ENCODE measurements at places on chromosomes 13 and 19. TPM values are rescaled to one million over a fixed set of nuclear protein-coding genes. Genes with fewer than 3 reads are reported as not detected.

Gene BRME1
- total RNA-seq: 1.2 TPM

DNA sequence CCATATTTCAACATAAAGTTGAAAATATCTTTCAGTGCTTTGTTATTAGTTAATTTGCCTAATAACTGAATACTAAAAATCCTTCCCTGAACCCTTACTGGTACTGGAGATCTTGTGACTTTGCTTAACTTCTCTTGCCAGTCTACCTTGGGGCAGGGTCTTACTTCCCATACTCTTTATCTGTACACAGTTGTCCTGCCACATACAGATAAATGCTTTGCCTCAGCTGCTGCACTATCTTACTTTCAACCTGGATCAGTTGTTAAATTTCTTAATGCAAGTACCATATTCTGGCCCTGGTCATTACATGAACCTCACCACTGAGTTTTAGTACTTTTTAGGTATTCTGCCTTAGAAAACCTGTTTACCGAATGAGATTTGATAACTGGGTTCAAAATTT, 107.6 kb downstream of the PIBF1 start:
- H3K4me1 ChIP-seq: no peaks in the 10 kb centered on the region
- H3K36me3 ChIP-seq: no peaks in the 10 kb centered on the region
- H3K27me3 ChIP-seq: no peaks in the 10 kb centered on the region
- DNase-seq: no peak
- H3K4me3 ChIP-seq: no peak overlapping the region
- no peak overlapping the region for H3K27ac ChIP-seq

Gene SELENOV
- not detected for total RNA-seq

Gene IGFL3
- not detected for total RNA-seq

- H3K4me3 ChIP-seq: no peak overlapping the region
- H3K4me1 ChIP-seq: no peaks in the 10 kb centered on the region
- H3K36me3 ChIP-seq: no peaks in the 10 kb centered on the region
- DNase-seq: peak; percentile 22
- H3K27me3 ChIP-seq: no peaks in the 10 kb centered on the region
These were observed 3.5 kb downstream of the GRK1 start for GRCh38 chr13:113670541-113670940.

- no peaks in the 10 kb centered on the region for H3K36me3 ChIP-seq
- H3K4me3 ChIP-seq: no peak overlapping the region
- DNase-seq: no peak
- no peak overlapping the region for H3K27ac ChIP-seq
- no peaks in the 10 kb centered on the region for H3K27me3 ChIP-seq
These were observed 44.4 kb downstream of the MTUS2 start for GRCh38 chr13:28864544-28864943.

Gene GIPR
- 4.4 TPM for total RNA-seq

Gene GAPDHS
- total RNA-seq: not detected

DNA sequence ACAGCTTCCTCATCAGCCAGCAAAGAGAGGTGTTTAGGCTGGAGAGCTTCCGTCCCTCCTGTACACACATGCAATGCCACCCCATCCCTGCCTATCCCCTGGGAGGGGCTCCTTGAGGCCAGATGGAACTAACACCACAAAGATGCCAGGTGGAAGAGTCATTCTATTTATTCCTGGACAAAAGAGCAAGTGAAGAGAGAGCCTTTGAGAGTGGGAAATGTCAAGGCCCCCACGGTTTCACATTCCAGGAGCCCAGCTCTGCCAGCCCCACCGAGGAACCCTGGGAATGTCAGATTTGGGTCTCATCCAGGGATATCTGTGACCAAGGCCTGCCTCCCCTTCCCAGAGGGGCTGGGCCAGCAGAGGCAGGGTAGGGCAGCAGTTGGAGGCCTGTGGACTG, 30.8 kb upstream of the IGFL1 start:
- H3K36me3 ChIP-seq: no peaks in the 10 kb centered on the region
- no peaks in the 10 kb centered on the region for H3K4me1 ChIP-seq
- H3K27me3 ChIP-seq: peaks cover 13% of the 10 kb centered on the region
- H3K4me3 ChIP-seq: no peak overlapping the region
- H3K27ac ChIP-seq: no peak overlapping the region

GRCh38 chr19:2037651-2038255, 13.3 kb downstream of the MKNK2 start:
- no peak for DNase-seq
- peaks cover 48% of the 10 kb centered on the region for H3K4me1 ChIP-seq
- H3K4me3 ChIP-seq: no peak overlapping the region

- peaks cover 4% of the 10 kb centered on the region for H3K4me1 ChIP-seq
- no peak overlapping the region for H3K27ac ChIP-seq
- no peaks in the 10 kb centered on the region for H3K27me3 ChIP-seq
- H3K36me3 ChIP-seq: peaks cover 7% of the 10 kb centered on the region
- no peak for DNase-seq
- no peak overlapping the region for H3K4me3 ChIP-seq
These were observed 9.1 kb downstream of the PLD3 start for GRCh38 chr19:40357640-40358039.

DNA sequence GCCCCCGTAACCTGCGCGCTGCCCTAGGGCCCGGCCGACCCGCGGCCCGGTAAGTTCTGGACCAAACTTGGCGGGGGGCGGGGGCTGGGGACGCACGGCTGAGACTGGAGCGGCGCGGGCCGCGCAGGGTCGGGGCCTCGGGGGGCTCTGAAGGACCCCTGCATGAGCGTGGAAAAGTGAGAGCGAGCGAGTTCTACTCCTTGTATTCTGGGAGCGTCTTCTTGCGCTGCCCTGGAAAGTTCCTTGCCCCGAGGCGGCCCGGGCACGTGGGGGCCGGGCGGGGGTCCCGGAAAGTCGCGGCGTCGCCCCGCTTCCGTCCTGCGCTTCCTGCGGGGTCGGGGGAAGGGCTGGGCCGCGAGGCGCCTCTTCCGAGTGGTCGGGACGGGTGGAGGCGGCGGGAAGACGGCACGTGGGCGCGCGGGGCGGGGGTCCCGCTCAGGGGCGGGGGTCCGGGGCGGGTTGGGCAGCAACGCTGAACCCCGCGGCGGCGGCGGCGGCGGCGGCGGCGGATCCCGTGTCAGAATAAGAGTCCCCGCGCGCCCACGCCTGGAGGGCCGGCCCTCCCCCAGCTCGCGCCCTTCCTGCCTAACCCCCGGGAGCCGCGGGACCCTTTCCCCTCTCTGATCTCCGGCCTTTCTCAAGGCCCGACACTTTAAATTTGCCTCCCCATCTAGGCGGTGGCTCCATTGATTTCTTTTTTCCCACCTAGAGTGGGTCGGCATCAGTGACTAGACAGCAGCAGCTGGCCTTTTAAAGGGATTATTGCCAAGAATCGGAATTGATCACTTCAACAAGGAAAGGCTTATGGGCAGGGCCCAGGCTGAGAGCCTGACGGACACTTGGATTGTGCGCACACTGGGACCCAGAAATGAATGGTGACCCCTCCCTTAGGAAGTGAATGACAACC, 749 bp downstream of the GATAD2A start:
- H3K4me3 ChIP-seq: peak overlapping the region; percentile 99
- peaks cover 18% of the 10 kb centered on the region for H3K4me1 ChIP-seq
- H3K27ac ChIP-seq: peak overlapping the region; percentile 92
- no peaks in the 10 kb centered on the region for H3K27me3 ChIP-seq
- no peaks in the 10 kb centered on the region for H3K36me3 ChIP-seq
- DNase-seq: peak; percentile 72

GRCh38 chr19:12574036-12574435, 22.8 kb upstream of the ZNF564 start:
- H3K27ac ChIP-seq: no peak overlapping the region
- H3K4me1 ChIP-seq: no peaks in the 10 kb centered on the region
- no peaks in the 10 kb centered on the region for H3K27me3 ChIP-seq
- DNase-seq: no peak
- H3K4me3 ChIP-seq: no peak overlapping the region

DNA sequence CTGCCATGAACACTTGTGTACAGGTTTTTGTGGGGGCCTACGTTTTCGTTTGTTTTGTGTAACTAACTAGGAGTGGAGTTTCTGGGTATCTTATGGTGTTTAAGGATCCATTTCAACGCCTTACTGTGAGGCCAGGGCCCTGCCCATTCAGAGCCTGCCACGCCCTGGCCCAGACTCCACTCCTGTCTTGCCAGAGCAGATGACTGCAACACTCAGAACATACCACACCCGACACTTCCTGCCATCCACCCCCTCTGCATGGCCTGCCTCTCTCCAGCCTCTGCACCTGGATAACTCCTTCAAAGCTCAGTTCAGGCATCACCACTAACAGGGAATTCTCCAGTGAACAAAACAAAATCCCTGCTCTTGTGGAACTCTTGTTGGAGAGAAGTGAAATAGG, 43.2 kb downstream of the RGCC start:
- H3K36me3 ChIP-seq: no peaks in the 10 kb centered on the region
- no peaks in the 10 kb centered on the region for H3K27me3 ChIP-seq
- no peak for DNase-seq
- H3K27ac ChIP-seq: no peak overlapping the region

Gene ZNF761
- 4.0 TPM for total RNA-seq

Gene NAT14
- total RNA-seq: 8.3 TPM

- H3K4me1 ChIP-seq: no peaks in the 10 kb centered on the region
- no peaks in the 10 kb centered on the region for H3K36me3 ChIP-seq
- no peak for DNase-seq
- H3K27me3 ChIP-seq: no peaks in the 10 kb centered on the region
These were observed 1124.9 kb downstream of the DIAPH3 start for GRCh38 chr13:59038824-59039223.

- peak overlapping the region; percentile 88 for H3K4me3 ChIP-seq
- peaks cover 24% of the 10 kb centered on the region for H3K4me1 ChIP-seq
- peak overlapping the region; percentile 95 for H3K27ac ChIP-seq
- H3K36me3 ChIP-seq: no peaks in the 10 kb centered on the region
These were observed 15.5 kb upstream of the ERCC1 start for GRCh38 chr19:45439190-45439568.

Gene KLK4
- not detected for total RNA-seq

Gene RABAC1
- 87.6 TPM for total RNA-seq

- no peaks in the 10 kb centered on the region for H3K27me3 ChIP-seq
- H3K27ac ChIP-seq: no peak overlapping the region
- H3K36me3 ChIP-seq: peaks cover 2% of the 10 kb centered on the region
- H3K4me3 ChIP-seq: no peak overlapping the region
- peaks cover 93% of the 10 kb centered on the region for H3K4me1 ChIP-seq
- DNase-seq: no peak
These were observed 96.8 kb downstream of the ARHGEF7 start for GRCh38 chr13:111211789-111212516.

DNA sequence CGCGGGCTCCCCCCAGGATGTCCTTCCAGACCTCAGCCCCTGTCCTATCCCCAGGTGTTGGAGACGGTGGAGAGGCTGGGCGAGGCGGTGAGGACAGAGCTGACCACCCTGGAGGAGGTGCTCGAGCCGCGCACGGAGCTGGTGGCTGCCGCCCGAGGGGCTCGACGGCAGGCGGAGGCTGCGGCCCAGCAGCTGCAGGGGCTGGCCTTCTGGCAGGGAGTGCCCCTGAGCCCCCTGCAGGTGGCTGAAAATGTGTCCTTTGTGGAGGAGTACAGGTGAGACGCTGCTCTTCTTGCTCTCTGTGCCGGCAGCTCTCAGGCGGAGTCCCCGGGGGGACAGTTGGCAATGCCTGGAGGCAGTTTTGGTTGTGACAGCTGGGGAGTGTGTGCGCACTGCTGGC, 6.9 kb downstream of the TTYH1 start:
- no peak overlapping the region for H3K27ac ChIP-seq
- no peaks in the 10 kb centered on the region for H3K36me3 ChIP-seq
- peaks cover 31% of the 10 kb centered on the region for H3K27me3 ChIP-seq
- H3K4me3 ChIP-seq: no peak overlapping the region
- peaks cover 27% of the 10 kb centered on the region for H3K4me1 ChIP-seq

Gene LYPD3
- total RNA-seq: not detected

- no peak overlapping the region for H3K27ac ChIP-seq
- no peaks in the 10 kb centered on the region for H3K36me3 ChIP-seq
- H3K4me3 ChIP-seq: no peak overlapping the region
These were observed 1333.1 kb downstream of the EFNB2 start for GRCh38 chr13:105202354-105202753.

DNA sequence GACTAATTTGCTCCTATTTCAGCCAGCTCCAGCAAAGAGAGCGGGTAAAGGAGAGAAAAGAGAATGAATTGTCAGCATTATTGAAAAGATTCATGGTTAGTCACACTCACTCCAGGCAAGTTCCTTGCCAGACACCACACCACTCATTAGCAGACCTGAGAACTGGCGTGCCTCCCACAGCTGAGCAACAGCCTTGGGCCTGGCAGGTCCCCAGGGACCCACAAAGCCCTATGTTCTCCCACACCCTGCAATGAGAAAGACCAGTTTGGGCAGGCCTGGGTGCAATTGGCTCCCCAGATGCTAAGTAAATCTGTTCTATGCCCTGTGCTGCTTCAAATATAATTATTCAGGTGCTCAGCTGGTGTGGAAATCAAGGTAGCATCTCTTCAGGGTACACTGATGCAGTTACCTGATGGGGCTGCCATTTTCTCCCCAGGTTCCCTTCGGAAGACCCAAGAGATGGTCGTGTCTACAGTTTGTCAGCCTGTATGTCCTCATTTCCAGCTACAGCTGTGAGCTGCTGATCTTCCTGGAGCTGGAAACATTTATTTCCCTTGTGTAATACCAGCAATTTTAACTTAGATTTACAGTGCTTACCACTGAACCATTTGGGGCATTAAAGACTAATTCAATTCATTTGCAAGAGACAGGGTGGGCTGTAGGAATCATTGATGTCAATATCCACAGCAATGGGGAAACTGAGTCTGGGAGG, 405.0 kb downstream of the COG6 start:
- H3K4me3 ChIP-seq: no peak overlapping the region
- H3K27me3 ChIP-seq: no peaks in the 10 kb centered on the region
- no peak overlapping the region for H3K27ac ChIP-seq
- no peak for DNase-seq
- H3K36me3 ChIP-seq: no peaks in the 10 kb centered on the region

DNA sequence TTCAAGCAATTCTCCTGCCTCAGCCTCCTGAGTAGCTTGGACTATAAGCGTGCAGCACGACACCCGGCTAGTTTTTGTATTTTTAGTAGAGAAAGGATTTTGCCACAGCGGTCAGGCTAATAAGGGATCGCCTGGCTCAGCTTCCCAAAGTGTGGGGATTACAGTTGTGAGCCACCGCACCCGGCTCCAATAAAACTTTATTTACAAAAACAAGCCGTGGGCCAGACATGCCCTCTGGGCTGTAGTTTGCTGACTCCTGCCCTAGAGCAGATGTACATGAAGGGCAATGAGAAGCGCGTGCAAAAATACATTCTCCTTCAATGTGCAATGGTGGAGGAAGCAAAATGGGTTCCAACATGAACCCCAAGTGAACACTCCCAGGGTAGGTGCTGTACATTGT, 13.7 kb upstream of the MED26 start:
- no peaks in the 10 kb centered on the region for H3K27me3 ChIP-seq
- no peak for DNase-seq
- H3K36me3 ChIP-seq: no peaks in the 10 kb centered on the region
